ENCODE measurements at places on chromosomes 3 and 15.

DNA sequence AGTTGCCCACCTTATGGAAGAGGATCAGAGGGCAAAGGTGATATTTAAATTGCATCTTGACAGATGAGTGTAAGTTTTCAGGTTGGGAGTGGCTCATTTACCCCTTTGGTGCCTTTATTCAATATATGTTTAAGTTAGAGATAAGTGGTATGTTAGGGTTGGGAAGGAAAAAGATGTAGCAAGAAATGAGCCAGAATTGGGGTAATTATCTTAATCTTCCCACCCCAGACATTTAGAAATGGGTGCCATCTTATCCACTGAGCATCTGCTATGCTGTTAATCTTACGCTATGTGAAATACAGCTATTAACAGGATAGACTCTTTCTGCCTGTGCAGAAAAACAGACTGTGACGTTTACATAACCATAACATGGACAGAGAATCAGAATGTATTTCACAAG is 6.3 kb downstream of the CMTM7 start:
- no peak for DNase-seq

DNA sequence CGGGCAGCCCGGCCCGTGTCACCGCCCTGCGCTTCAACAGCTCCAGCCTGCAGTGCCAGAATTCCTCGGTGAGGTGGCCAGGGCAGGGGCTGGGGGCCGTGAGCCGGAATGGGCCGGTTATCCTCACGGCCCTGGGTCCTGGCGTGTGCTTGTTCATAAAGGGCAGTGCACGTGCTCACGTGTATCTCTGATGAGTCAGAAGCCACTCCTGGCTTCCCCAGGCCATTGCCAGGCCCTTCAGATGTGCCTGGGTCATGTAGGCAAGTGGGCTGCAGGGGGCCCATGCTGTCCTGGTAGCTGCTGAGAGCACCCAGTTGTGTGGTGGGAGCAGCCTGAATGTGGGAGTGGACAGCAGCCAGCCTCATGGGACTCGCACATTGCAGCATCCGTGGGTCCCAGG is 29.2 kb downstream of the PLXNA1 start:
- DNase-seq, result no peak

DNA sequence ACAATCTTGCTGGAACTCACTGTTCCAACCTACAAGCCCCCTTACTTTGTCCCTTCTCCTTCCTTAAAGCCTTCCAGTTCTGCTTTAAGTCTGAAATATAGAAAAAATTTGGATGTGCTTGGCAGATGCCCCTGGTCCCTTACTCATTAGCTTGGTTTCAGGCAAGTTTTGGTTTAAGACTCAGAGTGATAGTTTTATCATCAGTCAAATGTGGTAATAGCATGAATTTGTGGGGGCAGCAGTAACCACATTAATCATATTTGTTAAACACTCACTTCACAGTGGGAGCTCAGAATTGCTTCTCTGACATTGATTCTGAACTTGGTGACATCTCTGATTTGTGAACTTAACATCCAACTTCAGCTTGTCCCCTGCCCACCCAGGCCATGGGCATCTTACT is 58.3 kb upstream of the ALDH1A3 start:
- DNase-seq, result no peak

- no peak for DNase-seq
Measured at GRCh38 chr3:32531010-32531647, 28.5 kb upstream of the CMTM6 start.

DNA sequence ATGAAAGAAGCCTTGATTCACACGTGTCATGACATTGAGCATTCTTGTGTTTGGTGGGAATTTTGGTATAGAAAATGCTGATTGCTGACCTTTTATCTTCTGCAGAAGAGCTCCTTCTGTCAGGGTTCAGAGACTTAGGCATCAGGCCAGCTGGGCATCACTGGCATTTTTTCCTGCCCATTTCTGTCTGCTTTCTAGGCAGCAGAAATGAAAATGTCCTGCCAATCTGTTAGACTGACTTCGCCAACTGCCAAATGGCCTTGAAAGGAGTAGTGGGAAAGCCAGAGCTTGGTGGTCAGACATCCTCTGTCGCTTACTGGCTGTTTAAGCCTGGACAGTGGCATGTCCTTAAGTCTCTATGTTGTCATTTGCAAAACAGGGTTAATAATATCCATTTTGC is 57.4 kb downstream of the EEFSEC start:
- no peak for DNase-seq

DNA sequence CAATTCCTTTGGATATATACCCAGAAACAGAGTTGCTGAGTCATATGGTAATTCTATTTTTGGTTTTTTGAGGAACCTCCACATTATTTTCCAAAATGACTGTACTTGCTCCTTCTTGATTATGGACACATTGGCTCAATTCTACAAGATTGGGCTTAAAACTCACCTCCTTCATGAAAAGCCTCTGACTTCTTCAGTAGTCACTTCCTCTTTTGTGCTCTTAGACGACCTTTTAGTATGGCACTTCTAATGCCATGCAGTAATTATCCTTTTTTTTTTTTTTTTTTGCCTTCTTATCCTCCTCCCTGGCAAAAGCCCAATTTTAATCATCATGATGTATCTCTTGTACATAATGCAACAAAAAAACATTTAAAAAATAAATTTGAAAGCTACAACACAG is 33.0 kb upstream of the ABHD17C start:
- DNase-seq, result no peak

DNA sequence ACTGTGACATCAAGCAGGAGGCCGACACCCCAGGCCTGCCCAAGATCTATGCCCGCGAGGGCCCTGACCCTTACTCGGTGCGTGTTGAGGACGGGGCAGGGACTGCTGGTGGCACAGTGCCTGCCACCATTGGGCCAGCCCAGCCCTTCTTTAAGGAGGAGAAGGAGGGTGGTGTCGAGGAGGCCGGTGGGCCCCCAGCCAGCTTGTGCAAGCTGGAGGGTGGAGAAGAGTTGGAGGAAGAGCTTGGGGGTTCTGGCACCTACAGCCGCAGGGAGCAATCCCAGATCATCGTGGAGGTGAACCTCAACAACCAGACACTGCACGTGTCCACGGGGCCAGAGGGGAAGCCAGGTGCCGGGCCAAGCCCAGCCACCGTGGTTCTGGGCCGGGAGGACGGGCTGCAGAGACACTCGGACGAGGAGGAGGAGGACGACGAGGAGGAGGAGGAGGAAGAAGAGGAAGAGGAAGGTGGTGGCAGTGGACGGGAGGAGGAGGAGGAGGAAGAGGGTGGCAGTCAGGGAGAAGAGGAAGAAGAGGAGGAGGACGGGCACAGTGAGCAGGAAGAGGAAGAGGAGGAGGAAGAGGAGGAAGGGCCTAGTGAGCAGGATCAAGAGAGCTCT is 5.4 kb downstream of the ZBTB47 start:
- no peak for DNase-seq

DNA sequence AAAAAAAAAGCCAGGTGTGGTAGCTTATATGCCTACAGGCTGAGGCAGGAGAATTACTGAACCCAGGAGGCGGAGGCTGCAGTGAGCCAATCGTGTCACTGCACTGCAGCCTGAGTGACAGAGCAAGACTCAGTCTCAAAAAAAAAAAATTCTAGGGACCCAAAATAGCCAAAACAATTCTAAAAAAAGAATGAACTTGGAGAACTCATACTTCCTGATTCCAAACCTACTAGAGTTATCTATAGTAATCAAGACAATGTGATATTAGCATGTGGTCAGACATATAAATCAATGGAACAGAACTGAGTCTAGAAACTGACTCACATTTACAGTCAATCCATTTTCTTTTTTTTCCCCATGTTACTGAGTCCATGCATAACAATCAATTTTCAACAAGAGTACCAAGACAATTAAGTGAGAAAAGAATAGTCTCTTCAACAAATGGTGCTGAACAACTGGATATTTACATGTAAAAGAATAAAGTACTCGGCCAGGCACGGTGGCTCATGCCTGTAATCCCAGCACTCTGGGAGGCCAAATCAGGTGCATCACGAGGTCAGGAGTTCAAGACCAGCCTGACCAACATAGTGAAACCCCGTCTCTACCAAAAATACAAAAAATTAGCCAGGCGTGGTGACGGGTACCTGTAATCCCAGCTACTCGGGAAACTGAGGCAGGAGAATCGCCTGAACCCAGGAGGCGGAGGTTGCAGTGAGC is 11.9 kb downstream of the PRKAR2A start:
- DNase-seq, result no peak

DNA sequence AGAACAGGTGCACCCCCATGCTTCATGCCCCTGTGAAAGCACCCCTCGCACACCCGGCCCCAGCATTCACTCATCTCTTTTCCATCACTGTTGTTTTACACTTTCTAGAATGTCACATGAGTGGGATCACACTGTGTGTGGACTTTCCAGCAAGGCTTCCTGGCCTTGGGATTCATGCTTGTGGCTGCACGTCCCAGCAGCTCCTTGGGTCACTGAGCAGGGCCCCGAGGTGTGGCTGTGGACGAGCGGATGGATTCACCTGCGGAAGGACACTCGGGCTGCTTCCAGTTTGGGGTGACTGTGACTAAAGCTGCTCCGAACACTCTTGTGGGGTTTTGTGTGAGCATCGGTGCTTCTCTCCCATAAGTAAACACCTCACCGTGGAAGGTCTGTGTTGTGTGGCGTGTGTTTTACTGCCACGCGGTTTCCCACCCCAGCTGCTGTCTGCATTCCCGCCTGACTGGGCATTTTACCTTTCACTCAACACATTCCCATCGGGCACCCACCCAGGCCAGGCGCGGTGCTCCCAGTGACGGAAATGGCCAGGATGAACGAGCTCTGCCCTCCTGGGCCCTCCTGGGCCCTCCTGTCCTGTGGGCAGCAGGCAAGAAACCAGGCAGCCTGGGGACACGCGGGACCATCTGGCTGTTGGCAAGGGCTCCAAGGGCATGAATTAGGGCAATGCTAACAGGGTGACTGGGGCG is 41.4 kb downstream of the DNAJB8 start:
- DNase-seq, result no peak

- DNase-seq, result no peak
Measured at GRCh38 chr15:68299436-68299835, 21.9 kb downstream of the FEM1B start.

DNA sequence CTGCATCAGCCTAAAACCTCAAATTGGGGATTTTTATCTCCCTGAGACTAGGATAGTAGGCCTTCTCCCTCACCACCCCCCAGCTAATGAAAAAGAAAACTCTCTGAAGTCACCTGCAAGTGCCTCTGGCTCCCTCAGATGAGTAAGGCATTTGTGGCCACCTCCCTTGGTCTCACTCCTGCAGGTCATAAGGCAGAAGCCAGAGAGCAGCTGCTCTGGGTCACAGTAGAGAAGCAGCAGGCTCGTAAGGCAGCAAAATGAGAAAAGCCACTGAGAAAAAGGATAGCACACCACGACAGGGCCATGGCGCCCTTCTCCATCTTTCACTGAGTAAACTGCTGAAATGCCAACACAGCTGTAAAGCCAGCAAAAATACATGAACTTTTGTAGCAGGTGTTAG is 296.7 kb upstream of the DPH6 start:
- no peak for DNase-seq

- DNase-seq, result no peak
Measured at GRCh38 chr15:98812716-98813446, 164.5 kb downstream of the IGF1R start.

- no peak for DNase-seq
Measured at GRCh38 chr15:31344823-31345605, 18.4 kb downstream of the KLF13 start.

DNA sequence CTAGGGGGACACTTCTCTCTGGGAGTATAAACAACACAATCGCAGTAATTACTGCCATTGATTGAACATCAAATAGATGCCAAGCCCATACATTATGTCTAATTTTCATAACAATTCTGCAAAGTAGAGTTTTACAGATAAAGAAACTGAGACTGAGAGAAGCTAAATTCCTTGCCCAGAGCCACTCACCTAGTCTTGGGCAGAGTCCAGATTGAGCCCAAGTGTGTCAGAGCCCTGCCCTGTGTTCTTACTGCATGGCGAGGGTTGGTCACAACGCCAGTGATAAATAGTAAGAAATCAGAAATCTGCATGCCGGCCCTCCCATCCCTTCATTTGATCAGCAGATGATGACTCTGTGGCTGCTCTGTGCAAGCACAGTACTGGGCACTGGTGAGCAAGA is 106.3 kb downstream of the C3orf70 start:
- DNase-seq, result no peak

- DNase-seq, result no peak
Measured at GRCh38 chr3:137171834-137172603, 214.2 kb downstream of the IL20RB start.

DNA sequence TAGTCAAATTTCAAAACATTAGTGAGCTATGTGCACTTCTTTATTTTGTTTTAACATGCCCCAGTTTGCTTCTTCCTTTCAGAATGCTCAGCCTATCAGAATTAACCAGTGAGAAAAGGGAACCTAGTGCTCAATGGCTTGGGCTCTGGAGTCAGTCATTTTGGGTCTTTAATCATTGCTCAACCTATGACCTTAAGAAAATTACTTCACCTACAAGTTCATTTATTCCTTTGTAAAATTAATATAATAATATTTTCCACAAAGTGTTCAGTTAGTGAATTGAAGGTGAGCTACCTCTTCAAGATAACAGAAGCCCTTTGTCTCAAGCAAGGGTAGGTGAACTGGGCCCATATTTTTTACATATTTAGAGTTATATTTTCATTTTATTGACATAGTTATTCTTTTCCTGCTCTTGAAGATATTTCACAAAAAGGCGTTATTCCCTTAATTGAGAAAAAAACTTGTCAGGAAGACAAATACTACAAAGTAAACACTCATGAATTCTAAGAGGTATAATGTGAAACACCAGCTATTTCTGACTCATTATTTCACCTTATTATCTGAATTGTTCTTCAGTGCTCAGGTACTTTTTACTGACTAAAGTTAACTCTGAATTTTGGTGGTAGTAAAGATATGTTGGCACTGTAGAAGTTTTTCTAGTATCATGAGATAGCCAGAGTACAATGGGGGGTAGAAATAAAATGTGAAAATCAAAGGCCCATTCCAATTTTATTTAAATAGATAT is 415.5 kb downstream of the NAALADL2 start:
- DNase-seq, result no peak

DNA sequence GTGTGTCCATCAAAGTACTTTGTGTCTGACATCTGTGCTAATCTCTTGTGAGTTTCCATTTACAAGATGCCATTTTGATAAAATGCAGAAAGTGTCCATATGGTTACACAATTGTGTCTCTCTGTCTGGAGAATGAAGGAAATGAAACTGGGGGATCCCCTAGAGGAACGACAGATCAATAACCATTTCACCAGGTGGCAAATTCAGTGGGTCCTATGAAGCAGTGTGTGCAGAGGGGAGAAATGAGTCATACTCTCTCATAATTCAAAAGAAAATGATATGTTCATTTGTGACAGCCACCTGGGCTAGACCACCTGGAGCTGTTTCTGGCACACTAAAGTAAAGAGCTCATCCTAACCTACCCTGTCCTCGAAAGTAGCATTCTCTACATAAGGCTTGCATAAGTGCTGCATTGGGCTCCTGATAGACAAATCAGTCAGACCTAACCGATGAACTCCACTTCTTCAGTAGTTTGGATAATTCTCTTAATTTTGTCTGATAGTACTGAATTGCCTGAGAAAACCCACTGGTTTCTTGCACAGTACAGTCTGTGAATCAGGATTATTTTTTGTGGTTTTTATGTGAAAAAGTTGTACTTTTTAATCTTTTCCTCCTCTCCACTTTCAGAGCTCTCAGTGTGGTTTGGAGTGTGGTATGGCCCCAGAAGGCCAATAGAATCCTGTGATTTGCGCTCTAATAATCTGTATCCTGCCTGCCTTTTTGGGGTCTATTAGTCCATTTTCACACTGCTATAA is 10.3 kb upstream of the CD47 start:
- DNase-seq, result no peak

Data from NCI-H1092 (cell line).